Activated naive CD4-positive, alpha-beta T cell treated with anti-CD3 and anti-CD28 coated beads for 36 hours (primary cell): ENCODE measurements at places on chromosomes 1 and 21. TPM values are rescaled to one million over a fixed set of nuclear protein-coding genes. Genes with fewer than 3 reads are reported as not detected.

AVPR1B gene
- total RNA-seq = not detected

- DNase-seq = no peak
These were observed 7.5 kb downstream of the MX1 start for GRCh38 chr21:41433566-41433965.

LCE2C gene
- not detected for total RNA-seq

- no peak for DNase-seq
These were observed 221.6 kb upstream of the PBX1 start for GRCh38 chr1:164337394-164337793.

DNA sequence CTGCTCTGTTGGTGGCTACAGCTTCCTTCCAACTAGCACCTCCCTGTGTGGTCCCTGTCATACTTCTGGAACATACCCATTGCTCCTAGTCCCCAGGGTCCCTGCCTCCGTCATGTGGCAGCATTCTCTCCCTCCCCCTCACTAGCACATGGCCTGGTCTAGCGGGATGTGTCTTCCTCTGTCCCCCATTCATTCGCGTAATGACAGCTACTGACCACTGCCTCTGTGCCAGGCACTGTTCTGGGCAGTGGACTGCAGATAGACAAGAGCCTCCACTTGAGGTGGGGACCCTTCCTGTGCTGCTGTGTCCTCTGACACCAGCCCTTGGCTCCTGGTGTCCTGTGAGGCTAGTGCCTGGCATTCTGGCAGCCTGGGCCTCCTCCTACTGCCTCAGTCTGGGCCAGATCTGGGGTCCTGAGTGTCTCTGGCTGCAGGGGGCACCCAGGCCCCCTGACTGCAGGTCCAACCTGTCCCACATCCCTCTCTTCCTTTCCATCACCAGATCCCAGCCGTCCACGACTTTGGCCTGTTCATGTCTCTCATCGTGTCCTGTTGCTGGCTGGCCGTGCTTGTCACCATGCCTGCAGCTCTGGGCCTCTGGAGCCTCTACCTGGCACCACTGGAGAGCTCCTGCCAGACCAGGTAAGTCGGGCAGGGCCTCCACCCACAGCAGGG lies 38.1 kb downstream of the DISP3 start:
- DNase-seq = no peak

DNA sequence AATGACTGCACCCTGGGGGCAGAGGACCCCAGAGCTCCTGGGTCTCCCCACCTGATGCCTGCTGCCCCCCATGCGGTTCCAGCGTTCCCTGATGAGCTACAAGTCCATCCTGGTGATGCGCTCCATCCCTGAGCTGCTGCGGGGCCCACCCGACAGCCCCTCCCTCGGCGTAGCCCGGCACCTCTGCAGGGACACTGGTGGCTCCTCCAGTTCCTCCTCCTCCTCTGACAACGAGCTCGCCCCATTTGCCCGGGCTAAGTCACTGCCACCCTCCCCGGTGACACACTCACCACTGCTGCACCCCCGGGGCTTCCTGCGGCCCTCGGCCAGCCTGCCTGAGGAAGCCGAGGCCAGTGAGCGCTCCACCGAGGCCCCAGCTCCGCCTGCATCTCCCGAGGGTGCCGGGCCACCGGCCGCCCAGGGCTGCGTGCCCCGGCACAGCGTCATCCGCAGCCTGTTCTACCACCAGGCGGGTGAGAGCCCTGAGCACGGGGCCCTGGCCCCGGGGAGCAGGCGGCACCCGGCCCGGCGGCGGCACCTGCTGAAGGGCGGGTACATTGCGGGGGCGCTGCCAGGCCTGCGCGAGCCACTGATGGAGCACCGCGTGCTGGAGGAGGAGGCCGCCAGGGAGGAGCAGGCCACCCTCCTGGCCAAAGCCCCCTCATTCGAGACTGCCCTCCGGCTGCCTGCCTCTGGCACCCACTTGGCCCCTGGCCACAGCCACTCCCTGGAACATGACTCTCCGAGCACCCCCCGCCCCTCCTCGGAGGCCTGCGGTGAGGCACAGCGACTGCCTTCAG lies 35.5 kb downstream of the TRIM11 start:
- DNase-seq = no peak

DNA sequence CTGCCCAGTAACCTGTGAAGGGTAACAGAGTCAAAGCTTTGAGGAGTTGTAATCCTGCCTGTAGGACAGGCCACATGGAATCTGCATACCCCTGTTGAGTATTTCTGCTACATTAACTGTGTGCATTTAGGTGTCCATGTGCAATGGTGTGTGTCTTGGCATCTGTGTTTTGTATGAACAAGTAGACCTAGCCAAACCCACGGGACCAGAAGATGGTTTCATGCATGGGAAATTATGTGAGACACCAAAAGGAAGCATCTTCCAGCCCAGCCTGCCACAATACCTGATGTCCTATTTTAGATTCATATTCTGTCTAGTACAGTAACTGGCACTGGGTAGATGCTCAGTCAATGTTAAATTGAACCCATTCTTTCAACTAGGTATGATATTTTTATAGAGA lies 70.8 kb upstream of the KCND3 start:
- no peak for DNase-seq

- DNase-seq = no peak
These were observed 5.8 kb downstream of the S100A8 start for GRCh38 chr1:153384958-153385580.

TMEM35B gene
- 18.2 TPM for total RNA-seq

DNA sequence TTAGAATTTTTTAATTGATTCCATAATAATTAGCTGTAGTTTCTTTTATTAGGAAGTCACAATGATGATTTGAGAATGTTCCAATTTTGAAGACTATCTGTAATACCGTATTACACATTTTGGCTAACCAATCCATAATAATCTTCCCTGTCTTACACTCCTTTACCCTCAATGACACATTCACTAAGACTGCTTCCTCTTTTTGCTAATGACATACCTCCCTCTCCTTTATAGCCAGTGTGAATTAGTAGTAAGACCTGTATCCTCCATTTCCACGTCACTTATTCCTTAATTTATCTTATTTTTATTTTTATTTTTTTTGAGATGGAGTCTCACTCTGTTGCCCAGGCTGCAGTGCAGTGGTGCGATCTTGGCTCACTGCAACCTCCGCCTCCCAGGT lies 10.1 kb downstream of the KDM1A start:
- DNase-seq = no peak

PGBD5 gene
- total RNA-seq = not detected

LCA5L gene
- total RNA-seq = 0.26 TPM

ETV3L gene
- not detected for total RNA-seq
